ENCODE measurements at places on chromosomes 11 and 22.

GRCh38 chr11:6812390-6813005 lies 13.0 kb upstream of the OR6A2 start:
- DNase-seq, result no peak

DNA sequence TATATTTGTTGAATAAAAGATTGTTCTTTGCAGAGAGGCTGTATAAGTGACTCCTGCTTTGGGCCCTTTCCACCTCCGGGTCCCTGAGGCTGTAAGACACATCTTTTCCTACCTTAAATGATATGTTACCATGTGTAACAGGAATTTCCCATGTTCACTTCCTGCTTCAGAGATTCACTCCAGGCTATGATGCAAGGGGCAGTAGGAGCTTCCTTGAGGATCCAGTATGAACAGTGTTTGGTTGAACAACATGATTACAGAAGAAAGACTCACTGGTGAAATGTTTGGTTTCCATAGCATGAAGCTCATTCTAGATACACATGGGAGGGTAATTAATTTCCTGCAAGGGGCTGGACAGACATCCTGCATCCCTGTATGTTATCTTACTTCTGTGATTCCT lies 25.6 kb upstream of the ZDHHC13 start:
- no peak for DNase-seq

- DNase-seq, result no peak
Measured at GRCh38 chr22:23072077-23072910, 2.0 kb downstream of the GNAZ start.

DNA sequence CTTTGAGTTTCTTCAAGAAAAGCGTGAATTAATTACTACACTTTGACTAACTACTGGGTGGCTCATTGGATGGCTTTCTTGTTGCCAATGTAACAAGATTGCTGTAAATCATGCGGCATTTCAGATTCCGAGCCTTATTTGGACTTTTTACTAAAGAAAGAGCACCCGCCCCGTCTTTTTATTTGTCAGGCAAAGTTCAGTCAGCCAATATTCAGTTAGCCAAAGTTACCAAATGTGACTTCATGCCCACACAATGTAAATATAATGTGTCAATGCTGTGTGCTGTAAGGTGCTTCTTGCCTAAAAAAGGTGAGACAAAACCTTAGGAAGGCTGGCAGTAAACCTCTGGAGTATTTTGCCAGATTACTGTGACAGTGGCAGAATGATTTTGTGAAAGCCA lies 14.8 kb downstream of the FLI1 start:
- no peak for DNase-seq

DNA sequence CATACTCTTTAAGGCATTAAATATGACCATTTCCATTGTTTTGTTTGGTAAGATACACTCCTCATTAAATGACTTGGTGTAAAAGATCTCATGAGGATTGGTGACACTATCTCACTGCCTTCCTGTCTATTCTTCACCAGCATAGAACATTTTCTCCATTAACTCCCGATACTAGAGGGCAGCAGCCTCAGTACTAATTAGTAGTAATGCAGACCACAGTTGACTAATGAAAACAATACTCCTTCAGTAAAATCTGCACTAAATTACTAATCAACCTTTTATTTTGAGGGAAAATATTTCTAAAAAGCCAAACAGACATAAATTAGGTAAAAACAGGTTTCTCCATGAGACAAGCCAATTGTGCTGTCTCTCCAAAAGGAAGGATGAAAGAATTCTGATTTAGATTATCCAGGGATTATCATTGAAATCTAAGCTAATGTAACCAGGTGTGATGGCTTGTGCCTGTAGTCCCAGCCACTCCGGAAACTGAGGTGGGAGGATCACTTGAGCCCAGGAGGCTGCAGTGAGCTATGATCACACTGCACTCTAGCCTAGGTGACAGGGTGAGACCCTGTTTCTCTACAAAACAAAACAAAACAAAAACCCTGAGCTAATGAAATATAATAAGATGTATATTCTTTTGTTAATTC lies 9.4 kb downstream of the PGM2L1 start:
- no peak for DNase-seq

DNA sequence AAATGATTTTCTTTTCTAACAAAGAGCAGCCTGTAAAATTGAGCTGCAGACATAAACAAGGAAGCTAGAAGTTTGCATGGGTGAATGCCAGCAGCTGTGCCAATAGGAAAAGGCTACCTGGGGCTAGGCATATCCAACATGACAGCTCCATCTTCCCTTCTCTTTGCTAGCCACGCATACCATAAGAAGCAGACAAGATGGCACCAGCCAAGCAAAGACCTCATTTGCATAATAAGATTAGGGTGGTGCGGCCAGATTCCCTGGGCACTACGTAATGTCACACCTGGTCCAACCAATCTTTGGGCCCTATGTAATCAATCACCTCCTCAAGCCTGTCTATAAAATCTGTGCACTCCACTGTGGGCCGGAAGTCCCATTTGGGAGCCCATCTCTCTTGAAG lies 108.3 kb downstream of the SWAP70 start:
- DNase-seq, result no peak

- no peak for DNase-seq
Measured at GRCh38 chr11:2869561-2870427, 15.8 kb downstream of the CDKN1C start.

- no peak for DNase-seq
Measured at GRCh38 chr11:132999031-132999430, 533.3 kb downstream of the OPCML start.

- no peak for DNase-seq
Measured at GRCh38 chr11:125180413-125181305, 16.1 kb downstream of the PKNOX2 start.

GRCh38 chr11:9575260-9576240 lies 2.1 kb downstream of the WEE1 start:
- DNase-seq, result no peak

- no peak for DNase-seq
Measured at GRCh38 chr11:1932105-1932480, 12.6 kb downstream of the TNNT3 start.

- no peak for DNase-seq
Measured at GRCh38 chr11:86144846-86145245, 76.0 kb upstream of the PICALM start.

- no peak for DNase-seq
Measured at GRCh38 chr22:19814428-19814827, 40.2 kb downstream of the GNB1L start.

DNA sequence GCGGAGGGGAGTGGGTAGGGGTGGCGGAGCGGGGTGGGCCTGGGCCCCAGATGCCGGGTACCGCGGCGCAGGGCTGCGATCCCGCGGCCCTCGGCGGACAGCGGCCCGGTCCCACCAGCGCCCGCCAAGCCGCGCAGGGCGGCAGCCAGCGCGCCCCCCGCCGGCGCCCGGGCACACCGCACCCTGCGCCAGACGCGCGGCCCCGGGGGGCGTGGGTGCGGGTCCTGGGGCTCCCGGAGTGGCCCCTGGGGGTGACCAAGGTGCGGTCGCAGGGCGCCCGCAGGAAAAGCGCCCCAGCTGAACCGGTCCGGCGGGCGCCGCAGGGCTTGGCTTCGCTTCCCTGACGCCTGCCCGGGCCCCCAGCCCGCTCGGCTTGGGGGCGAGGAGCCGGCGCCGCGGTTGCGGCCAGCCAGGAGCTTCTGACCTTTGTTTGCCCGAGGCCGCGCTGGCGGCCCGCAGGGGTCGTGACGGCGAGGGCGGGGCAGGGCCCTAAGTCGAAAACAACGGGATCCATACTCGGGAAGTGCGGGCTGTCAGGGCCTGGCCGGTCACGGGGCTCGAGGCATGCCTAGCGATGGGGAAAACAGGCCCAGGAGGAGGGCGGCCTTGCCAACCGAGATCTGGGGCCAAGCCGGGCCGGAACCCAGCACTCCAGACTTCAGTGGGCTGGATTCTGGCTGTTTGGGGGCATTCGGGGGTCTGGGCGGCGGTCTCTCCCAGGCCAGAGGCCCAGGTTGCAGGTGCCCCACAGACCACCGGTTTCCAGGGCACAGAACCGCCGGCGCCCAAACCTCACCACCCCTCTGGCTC lies 581 bp upstream of the AP5B1 start:
- no peak for DNase-seq

DNA sequence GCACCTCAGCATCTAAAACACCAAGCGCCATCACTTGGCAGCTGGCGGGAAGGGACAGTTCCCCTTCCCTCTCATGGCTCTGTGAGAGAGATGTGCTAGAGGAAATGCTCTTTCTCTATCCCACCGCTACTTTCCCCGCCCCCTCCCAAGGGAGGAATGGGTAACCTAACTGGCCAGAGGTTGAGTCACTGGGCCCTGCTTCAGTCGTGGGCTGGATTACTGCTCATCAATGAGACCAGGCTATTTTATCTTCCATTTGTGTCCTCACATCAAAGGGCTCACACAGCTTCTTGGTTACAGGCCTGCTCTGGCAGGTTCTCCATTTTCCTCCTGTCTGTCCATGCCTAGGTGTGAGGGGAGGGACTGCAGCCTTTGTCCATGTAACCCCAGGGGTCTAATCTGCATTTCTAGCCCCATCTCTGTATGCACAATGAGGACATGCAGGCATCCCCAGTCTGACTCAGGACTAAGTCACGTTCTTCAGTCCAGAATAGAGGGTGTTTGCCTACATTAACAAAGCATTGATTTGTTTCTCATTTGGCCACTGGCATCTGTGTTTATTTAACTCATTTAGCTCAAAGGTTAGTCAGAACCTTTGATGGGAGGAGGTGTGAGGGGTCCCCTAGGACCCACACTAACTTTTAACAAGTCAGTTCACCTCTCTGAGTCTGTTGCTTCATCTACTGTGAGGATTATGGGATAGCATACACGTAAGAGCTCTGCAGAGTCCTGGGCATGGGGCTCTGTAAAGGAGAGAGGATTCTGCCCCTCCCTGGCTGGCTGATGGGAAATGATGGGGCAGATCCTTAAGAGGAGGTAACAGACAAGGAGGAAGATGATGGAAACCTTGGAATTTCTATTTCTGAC lies 99.1 kb downstream of the XRRA1 start:
- no peak for DNase-seq

DNA sequence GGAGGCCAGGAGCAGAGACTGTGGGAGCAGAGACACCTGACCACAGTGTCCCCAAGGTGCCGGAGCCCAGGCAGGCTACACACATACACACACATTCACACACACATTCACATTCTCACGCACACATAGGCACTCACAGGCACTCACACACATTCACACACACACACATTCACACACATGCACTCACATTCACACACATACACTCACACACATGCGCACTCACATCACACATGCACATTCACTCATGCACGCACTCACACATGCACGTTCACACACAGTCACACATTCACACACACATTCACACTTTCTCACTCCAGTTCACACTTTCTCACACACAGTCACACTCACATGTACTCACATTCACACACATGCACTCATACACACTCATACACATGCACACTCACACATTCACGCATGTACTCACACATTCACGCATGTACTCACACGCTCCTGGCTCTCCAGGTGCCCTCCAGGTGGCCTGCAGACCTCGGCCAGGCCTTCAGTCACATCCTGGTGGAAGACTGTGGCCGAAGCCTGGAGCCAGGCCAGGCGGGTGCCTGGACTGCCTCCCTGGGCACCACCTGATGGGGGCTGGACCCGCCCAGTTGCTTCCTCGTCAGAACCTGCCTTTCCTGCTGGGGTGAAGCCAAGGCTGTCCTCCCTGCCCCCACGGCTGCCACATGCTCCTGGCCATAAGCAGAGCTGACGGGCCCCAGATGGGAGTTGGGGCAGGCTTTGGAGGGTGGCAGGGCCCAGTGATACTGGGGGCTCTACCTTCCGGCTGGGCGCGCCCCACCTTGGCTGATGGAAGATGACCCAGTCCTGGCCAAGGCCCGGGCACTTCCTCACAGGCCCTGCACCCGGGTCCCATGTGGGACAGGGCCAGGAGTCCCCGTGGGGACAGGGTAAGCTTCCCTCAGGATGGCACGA lies 89.5 kb downstream of the WNT7B start:
- DNase-seq, result no peak

DNA sequence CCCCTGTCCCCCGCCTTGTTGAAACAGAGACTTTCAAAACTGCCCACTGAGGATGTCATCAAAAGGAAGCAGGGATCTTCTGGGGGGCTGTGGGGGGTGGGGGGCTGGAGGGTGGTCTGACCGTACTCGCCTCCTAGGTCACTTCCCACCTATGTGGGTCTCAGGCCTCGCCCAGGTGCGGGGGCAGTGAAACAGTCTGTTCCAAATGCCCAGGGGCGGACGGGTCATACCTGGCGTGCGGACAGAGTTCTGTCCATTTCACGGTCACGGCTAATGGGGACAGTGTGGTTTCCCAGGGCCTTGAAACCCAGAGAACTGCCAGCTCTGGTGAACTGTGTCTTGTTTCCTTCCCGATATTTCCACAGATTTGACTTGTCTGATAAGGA lies 27.2 kb downstream of the ANO1 start:
- no peak for DNase-seq

Data from stimulated activated CD8-positive, alpha-beta memory T cell treated with anti-CD3 and anti-CD28 coated beads, Interleukin-2, amount 100 ng/mL, for 48 hours (primary cell).